ENCODE measurements at places on chromosomes 16 and 17.

DNA sequence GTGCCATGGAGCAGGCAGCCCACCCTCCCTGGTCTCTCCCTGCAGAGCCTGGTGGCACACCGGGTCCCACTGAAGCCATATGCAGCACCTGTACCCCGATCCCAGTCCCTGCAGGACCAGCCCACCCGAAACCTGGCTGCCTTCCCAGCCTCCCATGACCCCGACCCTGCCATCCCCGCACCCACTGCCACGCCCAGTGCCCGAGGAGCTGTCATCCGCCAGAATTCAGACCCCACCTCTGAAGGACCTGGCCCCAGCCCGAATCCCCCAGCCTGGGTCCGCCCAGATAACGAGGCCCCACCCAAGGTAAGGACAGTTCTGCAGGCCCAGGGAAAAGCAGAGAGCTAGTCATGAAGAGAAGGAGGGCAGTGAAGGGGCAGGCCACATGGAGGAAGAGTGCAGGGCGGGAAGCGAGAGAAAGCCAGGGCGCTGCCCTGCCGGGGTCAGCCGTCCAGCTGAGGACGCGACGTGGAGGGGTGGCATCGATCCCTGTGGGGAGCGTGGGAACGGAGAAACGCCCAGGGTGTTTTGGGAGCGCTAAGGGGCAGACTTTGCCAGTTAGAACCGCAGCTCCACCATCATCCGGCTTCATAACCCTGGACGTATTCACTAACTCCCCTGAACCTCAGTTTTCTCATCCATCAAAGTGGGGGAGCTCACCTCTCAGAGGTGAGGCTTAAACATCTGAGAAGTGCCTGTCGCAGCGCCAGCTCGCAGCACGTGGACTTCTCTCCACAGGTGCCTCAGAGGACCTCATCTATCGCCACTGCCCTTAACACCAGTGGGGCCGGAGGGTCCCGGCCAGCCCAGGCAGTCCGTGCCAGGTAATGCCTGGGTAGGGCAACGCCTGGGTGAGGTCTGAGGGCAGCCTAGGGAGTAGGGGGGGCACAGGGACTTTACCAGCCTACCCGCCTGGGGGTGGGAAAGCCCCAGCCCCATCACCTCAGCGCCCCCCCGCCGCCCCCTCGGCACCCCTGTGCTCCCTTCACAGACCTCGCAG is 7.6 kb upstream of the C17orf107 start:
- DNase-seq, result no peak

- DNase-seq, result no peak
Observed at GRCh38 chr16:89094252-89094879, 714 bp downstream of the ACSF3 start.

DNA sequence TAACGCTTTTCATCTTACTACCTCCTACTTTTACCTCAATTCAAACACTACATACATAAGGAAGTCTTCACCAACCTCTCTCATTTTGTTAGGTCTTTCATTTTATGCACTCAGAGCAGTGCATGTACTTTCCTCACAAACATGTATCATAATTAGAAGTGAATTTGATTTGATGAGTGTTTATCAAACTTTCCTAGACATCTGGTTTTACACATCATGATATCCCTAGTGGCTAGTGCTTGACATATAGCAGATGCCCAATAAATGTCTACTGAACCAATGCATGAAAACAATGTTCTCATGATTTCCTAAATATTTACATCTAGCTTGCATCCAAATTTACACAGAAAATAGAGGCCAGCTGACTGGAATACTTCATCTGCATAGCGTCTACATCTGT is 323.4 kb upstream of the KIF2B start:
- DNase-seq, result no peak

DNA sequence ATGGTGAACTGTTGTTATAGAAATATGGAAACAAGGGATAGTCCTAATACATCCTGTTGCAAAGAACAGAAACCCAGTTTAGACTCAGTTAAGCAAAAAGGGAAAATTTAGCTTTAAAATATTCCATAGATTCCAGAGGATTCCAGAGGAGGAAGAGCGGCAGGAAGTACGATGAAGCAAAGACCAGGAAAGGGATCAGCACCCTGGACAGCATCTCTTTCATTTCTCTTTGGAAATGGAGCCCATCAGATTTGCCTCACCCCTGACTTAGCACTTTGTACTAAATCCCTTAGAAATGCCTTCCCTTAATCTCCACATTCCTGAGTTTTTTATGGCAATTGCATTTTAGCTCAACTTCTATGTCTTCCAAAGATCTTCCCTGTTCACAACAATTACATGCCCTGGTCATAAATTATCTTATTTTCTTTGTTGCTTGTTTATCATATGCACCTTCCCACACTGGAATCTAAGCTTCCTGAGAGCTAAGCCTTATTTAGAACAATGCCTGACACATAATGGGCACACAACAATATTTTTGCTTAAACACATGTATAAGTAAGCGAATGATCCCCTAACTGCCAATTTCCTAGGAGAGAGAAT is 150.0 kb upstream of the RBFOX1 start:
- DNase-seq, result no peak

DNA sequence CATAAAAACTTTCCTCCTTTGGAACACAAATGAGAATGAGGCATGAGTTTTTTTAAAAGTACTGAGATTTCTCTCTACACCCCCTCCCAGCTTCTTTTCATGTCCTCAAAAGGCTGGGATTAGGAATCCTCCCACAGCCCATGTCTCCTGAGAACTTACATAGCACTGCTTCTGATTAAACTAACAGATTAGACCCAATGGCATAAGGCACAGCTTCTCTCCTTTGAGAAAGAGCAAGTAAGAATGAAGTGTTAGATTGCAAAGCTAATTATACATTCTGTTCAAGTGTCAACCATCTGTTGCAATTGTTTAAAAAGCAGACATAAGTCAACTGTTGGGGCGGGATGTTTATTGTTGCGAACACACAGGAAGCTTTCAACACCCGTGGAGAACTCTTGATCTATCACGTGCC is 715.1 kb downstream of the CDH11 start:
- no peak for DNase-seq

DNA sequence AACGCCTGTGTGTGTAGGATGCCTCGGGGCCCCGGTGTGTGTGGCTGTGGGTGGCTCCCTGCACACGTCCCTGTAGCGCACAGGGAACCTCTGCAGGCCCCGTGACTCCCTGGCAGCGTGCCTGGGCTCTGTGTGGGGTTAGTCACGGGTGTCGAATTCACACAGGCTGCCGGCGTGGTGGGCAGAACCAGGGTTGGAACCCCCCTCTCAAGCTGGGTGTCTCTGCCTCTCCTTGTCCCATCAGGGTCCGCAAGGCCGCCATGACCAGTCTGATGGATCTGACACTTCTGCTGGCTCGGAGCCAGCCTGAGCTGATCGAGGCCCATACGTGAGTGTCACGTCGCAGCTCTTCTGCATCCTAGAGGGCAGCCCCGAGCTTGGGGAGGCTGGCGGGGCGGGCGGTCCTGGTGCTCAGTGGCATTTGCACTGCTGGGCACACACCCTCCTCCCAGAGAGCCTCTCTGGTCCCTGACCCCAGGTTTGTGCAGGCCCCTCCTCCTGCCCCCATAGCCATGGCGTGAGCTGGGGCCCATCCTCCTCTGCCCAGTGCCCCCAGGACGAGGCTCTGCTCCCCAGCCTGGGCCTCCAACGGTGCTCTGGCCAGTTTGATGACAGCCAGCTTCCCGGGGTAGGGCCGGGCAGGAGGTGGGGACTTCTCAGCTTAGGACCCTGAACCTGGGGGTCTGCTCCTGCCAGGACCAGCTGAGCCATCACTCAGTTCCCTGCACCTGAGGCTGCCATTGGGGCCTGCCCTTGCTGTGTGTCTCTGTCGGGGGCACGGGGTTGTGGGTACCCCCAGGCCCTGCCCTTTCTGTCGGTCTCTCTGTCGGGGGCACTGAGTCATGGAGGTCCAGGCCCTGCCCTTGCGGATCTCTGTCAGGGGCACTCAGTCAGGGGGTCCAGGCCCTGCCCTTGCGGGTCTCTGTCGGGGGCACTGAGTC is 88.1 kb upstream of the ZNF750 start:
- DNase-seq, result no peak

- no peak for DNase-seq
Observed at GRCh38 chr17:29699283-29699682, 76.6 kb upstream of the CORO6 start.

DNA sequence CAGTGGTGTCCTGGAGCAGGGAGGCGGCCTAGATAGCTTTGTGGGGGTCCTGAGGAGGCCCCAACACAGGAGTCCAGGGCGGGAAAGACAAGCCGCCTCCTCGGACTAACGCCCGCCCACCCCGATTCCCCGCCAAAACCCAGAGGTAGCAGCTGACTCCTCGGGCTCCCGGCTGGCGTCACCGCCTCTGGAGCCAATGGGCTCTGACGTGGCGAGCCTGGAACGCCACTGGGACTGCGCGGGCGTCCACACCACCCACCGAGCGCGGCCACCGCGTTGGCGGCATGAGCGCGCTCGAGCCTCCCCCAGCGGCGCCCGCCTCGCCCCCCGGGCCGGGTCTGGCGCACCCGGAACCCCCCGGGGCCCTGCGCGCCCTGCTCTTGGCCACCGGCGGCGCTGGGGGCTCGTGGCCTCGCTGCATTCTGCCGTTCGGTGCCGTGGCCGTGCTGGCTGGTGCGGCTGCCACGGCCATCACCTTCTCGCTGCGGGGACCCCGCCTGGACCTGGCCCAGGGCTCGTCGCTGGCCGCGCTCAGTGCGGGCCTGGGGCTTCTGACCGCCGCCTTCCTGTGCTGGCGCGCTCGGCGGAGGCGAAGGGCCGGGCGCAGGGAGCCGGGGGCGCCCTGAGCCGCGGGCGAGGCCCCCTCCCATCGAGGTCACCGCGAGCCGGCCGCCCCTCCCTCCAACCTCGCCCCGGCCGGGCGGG is 3.4 kb upstream of the NTN3 start:
- DNase-seq, result no peak

GRCh38 chr16:76816475-76816874 is 374.5 kb upstream of the MON1B start:
- no peak for DNase-seq

DNA sequence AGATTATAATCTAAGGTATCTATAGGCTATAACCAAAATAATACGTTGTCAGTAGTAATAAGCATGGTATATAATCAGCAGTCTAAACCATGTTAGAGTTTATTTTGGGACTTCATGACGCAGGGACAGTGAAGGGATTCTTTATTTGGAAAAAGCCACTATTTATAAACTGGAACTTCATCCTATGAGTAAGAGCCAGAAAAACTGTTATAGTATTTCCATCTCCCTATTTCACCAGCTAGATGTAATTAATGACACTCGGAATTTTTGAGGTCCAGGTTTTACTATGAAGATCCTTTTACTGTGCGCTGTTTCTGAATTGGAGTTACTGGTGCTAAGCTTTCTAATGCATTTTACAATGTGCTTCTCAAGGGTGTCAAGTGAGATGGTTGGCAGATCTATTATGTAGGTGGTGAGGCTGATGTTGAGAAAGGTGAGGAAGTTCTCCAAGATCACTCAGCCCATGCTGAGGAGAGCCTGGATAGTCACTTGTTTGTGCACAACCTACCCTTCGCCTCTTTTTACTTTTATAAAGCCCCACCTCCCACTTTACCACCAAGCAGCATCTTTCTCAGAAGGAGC is 149.3 kb downstream of the MSI2 start:
- DNase-seq, result no peak

DNA sequence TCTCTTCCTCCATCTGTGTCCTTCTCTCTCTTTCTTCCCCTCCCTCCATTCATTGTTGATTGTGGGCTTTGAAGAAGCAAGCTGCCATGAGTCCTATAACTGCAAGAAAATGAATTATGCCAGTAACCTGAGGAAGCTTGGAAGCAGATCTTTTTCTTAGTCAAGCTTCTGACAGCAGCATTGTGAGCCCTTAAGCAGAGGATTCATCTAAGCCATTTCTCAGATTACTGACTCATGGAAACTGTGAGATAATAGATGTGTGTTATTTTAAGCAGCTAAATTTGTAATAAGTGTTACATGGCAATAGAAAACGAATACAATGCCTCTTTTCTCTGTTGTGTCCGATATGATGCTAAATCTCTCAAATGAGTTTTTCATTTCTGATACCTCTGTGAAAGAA is 1109.7 kb downstream of the CDH11 start:
- no peak for DNase-seq

GRCh38 chr17:58330538-58330996 is 2.0 kb upstream of the TSPOAP1 start:
- DNase-seq, result no peak

DNA sequence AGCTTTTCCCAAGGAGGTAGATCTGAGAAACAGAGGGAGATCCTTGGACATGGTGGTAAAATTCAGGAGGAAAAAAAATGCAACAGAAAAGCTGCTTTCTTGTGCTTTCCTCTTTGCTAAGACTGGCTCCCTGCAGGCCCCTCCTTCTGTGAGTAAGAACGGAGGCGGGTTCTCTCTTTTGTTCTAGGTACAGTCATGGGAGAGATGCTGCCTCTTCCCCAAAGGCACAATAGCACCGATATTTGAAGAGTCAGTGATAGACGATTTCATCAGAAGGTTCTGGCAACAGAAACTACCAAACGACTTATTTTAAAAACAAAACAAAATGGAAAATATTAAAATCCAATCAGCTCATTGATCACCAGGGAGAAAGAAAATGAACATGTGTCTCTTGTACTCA is 32.6 kb upstream of the KIFC3 start:
- DNase-seq, result no peak

DNA sequence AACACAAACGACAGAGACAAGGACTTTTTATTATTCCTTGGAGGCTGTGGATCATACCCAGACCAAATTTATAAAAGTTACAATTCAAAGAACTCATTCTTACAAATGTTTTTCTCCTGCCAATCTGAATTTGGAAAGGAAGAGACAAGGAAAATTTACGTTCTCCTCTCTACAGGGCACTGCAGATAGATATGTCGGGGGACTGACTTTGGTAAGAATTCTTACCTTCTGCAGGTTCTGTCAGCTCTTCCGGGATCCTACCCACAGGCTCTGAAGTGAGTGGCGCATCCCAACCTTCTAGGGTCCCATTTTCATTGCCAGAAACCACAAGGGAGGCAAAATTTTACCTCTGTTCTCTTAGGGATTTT is 2.2 kb upstream of the SLFN12L start:
- no peak for DNase-seq

DNA sequence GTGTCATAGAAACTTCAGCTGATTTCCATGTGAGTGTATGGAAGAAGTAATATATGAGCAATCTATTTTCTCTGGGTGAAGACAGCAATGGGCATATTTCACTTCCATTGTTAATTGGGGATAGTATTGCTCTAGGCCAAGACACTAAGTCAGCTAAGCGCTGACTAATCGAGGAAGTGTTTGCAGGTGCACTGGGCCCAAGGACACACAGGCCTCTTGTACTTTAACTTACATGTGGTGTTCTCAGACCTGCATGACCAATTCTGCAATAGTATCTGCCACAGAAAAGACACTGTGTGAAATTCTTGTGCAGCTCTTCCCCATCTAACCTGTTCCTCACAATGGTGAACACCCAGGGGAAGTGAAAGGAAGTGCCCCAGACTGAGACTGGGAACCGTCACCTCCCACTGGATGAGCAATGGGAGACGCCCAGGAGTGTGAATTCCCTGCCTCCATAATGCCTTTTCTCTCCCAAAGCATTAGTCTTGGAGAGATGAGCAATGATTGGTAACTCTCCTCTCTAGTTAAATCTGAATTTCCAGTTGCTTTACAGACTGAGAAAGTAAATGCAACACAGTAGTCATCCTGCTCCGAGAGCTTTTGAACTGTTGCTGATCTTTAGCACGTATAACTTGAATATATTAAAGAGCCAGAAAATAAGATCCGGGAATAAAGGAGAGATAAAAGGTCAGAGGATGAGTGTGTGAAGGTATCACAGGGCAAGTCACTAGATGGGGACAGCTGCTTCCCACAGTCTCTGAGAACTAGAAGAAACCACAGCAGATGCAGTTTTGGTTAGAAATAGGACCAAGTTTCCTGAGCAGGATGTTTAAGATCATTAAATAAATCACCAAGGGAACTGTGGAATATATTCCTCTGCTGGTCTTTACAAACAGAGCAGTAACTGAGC is 82.6 kb downstream of the CDK5R1 start:
- no peak for DNase-seq
